ENCODE measurements at places on chromosomes 5 and 9.

GRCh38 chr9:4489919-4490704 lies at the start of gene SLC1A1:
SLC1A1 (plus strand) TSS chr9:4490468; CDS start chr9:4490680, 212 bp downstream.
- DNase-seq: peak; percentile 24

- DNase-seq: no peak
Measured at GRCh38 chr5:88613051-88613450, 269.9 kb downstream of the MEF2C start.

- DNase-seq: no peak
Measured at GRCh38 chr5:30600892-30601291, 592.6 kb upstream of the CDH6 start.

GRCh38 chr5:134226441-134227192 lies 744 bp upstream of the PPP2CA start:
- no peak for DNase-seq

DNA sequence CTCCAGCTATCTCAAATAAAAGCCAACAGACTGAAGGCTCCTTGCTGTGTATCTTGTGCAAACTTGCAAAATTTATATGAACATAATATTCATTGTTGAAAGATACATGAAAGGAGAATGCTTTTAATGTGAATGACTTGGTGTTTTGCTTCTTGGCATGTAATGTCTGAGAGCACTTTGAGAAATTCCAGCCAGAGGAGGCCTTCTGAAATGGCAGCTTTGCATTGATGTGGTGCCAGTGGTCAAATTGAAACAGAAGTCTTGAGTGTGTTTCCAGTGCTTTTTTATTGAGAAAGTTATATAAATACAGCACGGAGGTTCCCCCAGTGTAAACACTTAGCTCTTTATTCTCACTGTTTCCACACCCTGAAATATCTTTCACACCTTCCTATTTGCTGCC lies 182.1 kb downstream of the ADCY2 start:
- DNase-seq: no peak

GRCh38 chr9:21491756-21492155 lies 9.6 kb upstream of the IFNE start:
- no peak for DNase-seq

Measured in activated B cell treated with CpG ODN at 0.5 μM for 24 hours (primary cell).